Fibroblast of skin of right quadriceps (primary cell): ENCODE measurements at places on chromosomes 1 and 21.

DNA sequence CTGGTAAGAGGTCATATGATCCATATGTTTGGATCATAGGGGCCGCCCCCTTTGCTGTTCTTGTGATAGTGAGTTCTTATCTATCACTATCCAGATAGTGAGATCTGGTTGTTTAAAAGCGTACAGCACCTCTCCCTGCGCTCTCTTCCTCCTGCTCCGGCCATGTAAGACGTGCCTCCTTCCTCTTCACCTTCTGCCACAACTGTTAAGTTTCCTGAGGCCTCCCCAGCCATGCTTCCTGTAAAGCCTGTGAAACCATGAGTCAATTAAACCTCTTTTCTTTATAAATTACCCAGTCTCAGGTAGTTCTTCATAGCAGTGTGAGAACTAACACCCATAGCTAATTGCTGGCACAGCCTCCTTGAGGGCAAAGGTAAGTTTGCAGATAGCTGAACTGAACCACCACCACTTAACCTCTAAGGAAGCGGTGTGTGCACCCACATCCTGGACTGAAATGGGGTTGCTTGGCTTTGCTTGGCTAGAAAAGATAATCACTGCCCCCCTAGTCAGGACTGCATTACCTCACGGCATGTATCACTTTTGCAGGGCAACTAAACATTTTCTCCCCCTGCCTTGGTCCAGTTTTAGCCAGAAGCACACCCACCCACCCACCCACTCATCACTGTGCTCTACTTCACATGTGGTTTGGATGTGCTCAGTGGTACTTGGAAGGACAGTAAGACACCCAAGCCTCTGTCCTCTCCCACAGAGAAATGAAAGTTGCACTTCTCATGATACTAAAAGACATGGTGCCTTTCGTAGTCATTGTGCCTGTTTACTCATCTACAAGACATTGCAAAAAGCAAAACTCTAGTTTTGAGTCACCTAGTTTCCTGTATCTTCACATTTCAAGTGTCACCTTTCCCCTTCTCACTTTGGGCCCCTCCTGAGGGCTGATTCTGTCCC, 23.1 kb upstream of the PTAFR start:
- DNase-seq: no peak

GRCh38 chr1:245825128-245825901, 670.5 kb downstream of the KIF26B start:
- peak; percentile 45 for DNase-seq

GRCh38 chr1:24379733-24380315, 33.8 kb downstream of the STPG1 start:
- DNase-seq: peak; percentile 31

GRCh38 chr1:26961826-26962225, 1.6 kb upstream of the KDF1 start:
- DNase-seq: peak; percentile 95

- DNase-seq: no peak
Observed at GRCh38 chr21:33902349-33902748, 13.3 kb downstream of the ATP5PO start.

GRCh38 chr1:33007190-33008050, 29.3 kb downstream of the AK2 start:
- DNase-seq: peak; percentile 89

GRCh38 chr1:238955934-238956333, 430.4 kb upstream of the CHRM3 start:
- no peak for DNase-seq

- no peak for DNase-seq
Observed at GRCh38 chr1:78745111-78745510, 95.5 kb downstream of the IFI44 start.

- DNase-seq: no peak
Observed at GRCh38 chr1:204327359-204327758, 32.4 kb downstream of the PLEKHA6 start.

GRCh38 chr1:176416777-176417176, 46.2 kb upstream of the PAPPA2 start:
- DNase-seq: no peak

- peak; percentile 69 for DNase-seq
Observed at GRCh38 chr1:161921990-161922389, 101.7 kb downstream of the OLFML2B start.

DNA sequence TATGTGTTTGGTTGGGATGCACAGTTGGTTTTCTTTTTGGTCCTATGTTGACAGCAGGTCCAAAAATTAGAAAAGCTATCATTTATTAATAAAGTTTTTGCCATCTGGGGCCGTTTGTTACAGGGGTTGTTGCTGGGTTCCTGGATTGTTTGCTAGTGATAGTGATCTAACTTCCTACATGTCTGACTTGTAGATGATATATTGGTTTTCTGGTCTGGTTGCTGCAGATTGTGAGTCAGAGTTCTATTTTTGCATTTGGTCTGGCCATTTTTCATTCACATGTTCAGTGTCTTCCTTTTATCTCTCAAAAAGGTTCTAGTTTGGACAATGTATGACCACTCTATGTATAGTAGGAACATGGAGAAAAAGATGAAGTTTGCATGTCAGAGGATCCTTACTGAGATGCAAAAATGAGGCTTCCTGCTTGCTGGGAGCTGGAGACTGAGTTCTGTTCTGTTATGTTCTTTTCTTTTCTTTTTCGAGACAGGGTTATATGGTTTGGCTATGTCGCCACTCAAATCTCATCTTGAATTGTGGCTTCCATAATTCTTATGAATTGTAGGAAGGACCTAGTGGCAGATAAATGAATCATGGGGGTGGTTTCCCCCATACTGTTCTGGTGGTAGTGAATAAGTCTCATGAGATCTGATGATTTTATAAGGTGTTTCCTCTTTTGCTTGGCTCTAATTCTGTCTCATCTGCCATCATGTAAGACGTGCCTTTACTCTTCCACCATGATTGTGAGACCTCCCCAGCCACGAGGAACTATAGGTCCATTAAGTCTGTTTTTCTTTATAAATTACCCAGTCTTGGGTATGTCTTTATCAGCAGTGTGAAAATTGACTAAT, 4.2 kb upstream of the NVL start:
- DNase-seq: peak; percentile 57

- peak; percentile 23 for DNase-seq
Observed at GRCh38 chr1:115199416-115200132, 110.3 kb upstream of the TSPAN2 start.

DNA sequence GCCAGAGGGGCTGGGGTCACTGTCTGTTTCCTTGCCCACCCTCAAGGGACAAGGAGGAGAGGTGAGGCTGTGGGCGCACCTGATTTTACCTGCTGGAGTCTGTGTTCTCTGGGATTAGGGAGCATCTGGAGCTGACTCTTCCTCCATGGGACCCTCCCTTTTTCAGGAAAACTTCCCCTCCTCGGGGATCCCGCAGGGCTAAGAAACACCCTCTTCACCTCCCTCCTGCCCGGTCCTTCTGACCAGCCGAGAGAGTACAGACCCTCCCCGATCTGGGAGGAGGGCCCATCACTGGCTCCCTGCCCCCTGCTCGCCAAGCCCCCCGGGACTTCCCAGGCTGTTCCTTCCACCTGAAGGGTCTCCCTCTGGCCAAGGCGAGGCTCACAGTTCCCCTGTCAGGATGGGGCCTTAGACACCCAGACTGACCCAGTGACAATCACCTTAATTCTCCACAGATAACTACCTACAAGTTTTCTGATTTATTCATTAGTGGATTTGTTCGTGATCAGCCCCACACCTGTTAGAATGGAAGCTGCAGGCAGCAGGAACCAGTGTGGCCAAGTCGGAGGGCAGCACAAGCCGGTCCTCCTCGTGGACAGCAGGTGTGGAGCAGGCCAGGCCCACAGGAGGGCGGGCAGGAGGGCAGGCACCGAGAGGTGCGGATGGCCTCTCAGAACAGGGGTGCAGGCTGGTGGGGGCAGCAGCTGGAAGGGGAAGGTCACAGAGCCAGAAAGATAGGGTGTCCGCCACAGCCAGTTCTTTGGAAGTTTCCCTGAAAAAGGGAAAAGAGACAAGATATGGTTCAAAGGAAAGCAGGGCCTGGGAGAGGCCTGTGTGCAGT, 15.9 kb upstream of the SAMD11 start:
- DNase-seq: no peak

DNA sequence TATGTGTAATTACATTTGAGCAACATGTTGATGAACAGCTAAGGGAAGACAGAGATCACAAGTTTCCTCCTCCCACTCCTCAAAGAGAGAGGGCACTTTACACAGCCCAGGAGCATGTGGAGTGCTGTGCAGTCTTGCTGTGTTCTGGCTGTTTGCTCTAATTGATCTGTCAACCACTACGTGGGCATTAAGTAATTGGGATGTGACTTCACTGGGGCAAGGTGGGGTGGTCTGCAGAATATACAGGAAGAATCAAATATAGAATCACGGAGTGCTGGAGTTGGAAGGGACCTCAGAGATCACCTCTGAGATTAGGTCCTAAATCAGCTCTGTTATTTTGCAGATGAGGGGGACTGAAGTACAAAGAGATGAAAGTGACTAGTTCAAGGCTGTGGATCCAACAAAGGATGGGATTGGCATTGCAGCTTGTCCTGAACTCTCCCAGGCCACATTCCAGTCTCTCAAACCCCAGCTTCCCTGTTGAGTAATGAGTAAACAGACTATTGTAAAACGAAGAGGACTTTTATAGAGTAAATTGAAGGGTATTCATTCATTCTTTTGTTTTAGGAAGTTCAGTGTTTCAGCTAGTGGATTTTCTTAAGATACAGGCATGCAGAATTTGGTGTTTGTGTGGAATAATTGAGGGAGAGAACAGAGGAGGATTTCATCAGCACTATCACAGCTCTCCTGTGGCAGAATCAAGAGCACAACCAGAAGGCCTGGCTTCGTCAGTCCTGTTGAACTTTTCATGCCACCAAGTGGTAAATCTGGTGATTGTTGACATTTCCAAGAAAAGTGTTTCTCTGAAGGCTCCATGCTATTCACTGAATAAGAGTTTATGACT, 22.4 kb downstream of the NOS1AP start:
- DNase-seq: no peak

GRCh38 chr1:22712502-22713271, 2.0 kb downstream of the EPHB2 start:
- peak; percentile 69 for DNase-seq

DNA sequence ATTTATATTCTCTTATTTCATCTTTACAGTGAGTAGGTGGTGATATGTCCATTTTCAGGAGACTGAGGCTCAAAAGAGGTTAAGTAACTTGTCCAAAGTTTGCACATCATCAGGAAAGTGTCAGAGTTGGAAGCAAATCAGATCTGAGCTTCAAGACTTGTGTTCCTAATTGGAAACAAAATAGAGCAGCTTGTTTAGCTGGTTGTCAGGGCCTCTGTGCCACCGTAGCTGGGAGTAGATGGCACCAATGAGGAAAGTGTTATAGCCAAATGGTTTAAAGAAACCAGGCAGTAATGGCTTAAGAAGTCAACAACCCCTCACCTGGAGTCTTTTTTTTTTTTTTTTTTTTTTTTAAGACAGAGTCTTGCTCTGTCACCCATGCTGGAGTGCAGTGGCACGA, 19.7 kb downstream of the AGO1 start:
- DNase-seq: no peak

- DNase-seq: no peak
Observed at GRCh38 chr1:108038653-108039236, 73.8 kb upstream of the VAV3 start.
